ENCODE measurements at places on chromosomes 1 and 21. TPM values are rescaled to one million over a fixed set of nuclear protein-coding genes. Genes with fewer than 3 reads are reported as not detected.

Gene GNG12
- total RNA-seq = 38.8 TPM

Gene DYRK3
- 11.3 TPM for total RNA-seq

Gene ERVH48-1
- not detected for total RNA-seq

Gene OR2T29
- not detected for total RNA-seq

Gene GNAI3
- total RNA-seq = 3.9 TPM

Gene BRDT
- not detected for total RNA-seq

Measured in cardiac septum (tissue), 1 donor.